ENCODE measurements at places on chromosomes 4 and X.

DNA sequence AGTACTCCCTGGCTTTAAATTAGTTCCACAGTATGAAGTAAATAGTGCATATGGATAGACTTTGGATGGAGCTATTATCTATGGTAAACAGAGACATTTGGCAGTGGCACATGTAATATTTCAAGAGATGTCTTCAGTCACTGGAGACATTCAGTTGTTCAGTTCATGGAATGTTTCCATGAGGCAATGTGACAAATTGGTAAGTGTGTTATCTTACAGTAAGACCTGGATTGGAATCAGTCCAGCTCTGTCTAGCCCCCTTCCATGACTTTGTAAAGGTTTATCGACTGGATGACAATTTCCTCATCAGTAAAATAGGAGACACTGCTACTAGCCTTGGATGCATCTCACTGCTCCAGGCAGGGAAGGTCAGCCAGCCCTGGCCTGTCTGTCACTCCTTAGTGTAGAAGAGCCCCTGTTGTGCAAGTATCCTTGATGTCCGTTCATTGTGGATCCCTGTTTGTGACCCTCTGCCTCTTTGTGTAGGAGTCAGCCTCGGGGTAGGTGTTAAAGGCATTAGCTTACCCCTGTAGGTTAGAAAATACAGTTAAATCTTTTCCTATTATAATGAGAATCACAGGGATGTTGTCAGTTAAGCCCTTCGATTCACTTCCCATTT, 335.9 kb downstream of the ANK2 start:
- no peak for DNase-seq

- DNase-seq, result no peak
Observed at GRCh38 chr4:83504996-83505395, 20.1 kb upstream of the ABRAXAS1 start.

GRCh38 chr4:84967243-84967690, 777 bp upstream of the WDFY3 start:
- peak; percentile 41 for DNase-seq

- DNase-seq, result peak; percentile 50
Observed at GRCh38 chr4:20493761-20494353, 206.4 kb upstream of the PACRGL start.

- DNase-seq, result no peak
Observed at GRCh38 chrX:45765281-45765680, 564.6 kb upstream of the DIPK2B start.

GRCh38 chrX:74251006-74251930, 52.7 kb upstream of the ZCCHC13 start:
- DNase-seq, result peak; percentile 29

- DNase-seq, result no peak
Observed at GRCh38 chr4:53168228-53168627, 197.6 kb downstream of the SCFD2 start.

GRCh38 chrX:153871946-153872878, 13.8 kb downstream of the L1CAM start:
- DNase-seq, result no peak

- no peak for DNase-seq
Observed at GRCh38 chr4:83759611-83760010, 223.7 kb downstream of the GPAT3 start.

DNA sequence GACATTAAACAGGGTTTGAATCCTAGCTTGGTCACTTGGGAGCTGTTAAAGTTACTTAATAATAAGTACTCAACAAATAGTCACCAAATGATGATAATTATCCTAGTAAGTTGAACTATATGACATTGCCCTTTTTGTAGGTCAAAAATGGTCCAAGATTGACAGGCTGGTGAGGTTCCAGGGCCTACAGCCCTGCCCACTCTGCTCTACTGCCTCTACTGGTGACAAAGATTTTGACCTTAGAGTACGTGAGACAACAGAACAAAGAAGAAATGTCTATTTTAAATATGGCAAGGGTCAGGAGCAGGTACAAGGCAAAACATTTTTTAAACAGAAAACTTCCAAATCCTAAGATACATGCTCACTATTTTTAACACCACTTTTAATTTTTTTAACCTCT, 572 bp upstream of the SMPX start:
- DNase-seq, result no peak

All from GM03348 (cell line).